ENCODE measurements at places on chromosomes 6 and 20.

- DNase-seq = no peak
Observed at GRCh38 chr6:39444479-39445019, 122.0 kb upstream of the KCNK16 start.

GRCh38 chr20:48912065-48912464 lies 9.4 kb upstream of the ARFGEF2 start:
- no peak for DNase-seq

DNA sequence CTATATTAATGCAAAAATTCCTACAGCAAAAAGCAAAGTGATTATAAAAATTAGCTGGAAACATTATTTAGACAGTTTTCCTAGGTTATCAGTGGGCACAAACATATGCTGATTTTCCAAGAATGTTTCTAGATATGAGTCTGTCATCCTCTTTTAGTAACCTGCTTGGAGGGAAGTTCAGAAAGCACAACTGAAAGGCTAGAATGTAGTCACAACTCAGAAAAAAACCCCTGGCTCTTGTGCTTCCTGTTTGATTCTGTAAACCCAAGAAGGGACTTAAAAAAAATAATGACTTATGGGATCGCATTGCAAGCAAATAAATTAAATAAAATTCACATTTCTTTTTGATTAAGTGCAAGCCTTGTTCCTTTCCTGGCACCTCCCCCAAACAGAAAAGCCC lies 708.4 kb upstream of the EPHA7 start:
- DNase-seq = no peak

DNA sequence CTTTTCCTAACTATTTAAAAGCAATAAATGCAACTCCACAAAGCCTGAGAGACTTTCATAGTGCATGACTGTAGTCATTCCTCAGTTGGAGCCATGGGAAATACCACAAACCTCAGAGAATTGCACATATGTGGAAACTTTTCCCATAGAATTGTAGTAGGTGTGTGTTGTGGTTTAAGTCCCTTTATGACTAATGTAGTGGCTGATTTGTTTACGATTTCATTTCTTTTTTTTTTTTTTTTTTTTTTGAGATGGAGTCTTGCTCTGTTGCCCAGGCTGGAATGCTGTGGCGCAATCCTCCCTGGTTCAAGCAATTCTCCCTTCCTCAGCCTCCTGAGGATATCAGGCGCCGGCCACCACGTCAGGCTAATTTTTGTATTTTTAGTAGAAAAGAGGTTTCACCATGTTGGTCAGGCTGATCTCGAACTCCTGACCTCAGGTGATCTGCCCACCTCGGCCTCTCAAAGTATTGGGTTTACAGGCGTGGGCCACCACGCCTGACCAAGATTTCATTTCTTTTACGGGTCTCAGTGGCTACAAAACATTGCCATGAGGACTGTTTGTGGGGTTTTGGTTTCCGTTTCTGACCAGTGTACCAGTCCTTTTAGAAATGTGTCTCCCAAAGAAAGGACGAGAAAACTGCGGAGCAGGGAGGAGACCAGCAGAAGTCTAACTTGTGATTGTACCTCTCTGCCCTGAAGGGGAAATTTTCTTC lies 212.1 kb upstream of the MARCKS start:
- no peak for DNase-seq

DNA sequence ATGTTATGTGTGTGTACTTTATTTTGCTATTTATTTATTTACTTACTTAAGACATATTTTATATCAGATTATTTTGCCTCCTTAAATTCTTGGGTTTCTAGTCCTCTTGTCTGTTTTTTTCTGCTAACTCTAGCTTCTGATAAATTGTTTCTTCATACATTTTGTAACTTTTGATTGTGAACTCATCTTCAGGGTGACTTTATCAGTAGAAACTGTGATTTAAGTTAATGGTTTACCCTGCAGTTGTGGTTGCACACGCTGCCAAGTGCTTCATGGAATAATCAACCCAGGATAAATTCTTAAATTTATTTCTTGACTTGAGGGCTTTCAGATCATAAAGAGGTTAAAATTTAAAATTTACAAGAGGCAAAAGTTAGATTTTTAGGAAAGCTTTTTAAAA lies 173.3 kb downstream of the CENPW start:
- no peak for DNase-seq

DNA sequence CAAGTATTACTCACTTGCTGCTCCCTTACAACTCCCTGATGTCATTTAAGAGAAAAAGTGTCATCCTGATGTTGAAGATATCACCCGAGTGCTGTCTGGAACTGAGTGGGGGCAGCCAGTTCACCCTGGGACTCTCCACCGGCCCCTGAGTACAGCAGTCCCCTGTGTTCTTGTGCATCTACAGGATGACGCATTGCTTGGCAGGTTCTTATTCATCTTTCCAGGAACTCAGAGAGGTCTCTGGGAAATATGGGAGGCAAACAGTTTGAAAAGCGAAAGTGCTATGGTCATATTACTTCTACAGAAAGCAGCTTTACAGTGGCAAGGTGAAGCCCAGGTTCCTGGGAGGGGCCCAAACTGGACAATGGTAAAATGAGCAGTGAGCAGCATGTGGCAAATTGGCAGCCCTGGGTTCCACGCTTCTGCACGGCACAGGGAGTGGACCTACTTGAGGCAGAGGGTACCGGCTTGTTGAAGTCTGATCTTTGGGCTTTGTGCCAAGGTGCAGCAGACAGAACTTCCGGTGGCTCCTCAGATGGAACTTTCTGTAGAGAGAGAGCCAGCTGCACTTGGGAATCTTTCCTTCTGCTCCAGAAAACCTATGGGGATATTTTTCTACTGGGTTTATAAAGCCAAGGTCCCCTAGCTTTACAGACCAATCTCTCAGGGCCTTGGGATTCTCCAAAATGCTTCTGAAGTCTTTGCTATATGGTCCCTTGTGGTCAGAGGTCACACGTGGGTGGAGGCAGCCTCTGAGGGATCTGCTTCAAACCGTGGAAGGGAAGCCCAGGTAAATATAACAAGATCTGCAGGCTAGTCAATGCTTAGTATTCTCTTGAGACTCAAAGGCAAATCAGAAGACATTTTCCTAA lies 128.3 kb downstream of the MAP3K7 start:
- no peak for DNase-seq

Data from occipital lobe (tissue), 3 donors.